ENCODE measurements at places on chromosomes 5 and 9. TPM values are rescaled to one million over a fixed set of nuclear protein-coding genes. Genes with fewer than 3 reads are reported as not detected.

The EFNA5 gene
- total RNA-seq = 0.14 TPM

The LRRC26 gene
- not detected for total RNA-seq

The PCBD2 gene
- total RNA-seq = 3.7 TPM

The PCDHA9 gene
- total RNA-seq = 0.18 TPM

The SEMA5A gene
- 5.3 TPM for total RNA-seq

The C1QTNF3 gene
- 2.0 TPM for total RNA-seq
